ENCODE measurements at places on chromosomes 16 and 17.
A peak's percentile ranks its signal among the peaks of the same experiment; 100 is the strongest.

DNA sequence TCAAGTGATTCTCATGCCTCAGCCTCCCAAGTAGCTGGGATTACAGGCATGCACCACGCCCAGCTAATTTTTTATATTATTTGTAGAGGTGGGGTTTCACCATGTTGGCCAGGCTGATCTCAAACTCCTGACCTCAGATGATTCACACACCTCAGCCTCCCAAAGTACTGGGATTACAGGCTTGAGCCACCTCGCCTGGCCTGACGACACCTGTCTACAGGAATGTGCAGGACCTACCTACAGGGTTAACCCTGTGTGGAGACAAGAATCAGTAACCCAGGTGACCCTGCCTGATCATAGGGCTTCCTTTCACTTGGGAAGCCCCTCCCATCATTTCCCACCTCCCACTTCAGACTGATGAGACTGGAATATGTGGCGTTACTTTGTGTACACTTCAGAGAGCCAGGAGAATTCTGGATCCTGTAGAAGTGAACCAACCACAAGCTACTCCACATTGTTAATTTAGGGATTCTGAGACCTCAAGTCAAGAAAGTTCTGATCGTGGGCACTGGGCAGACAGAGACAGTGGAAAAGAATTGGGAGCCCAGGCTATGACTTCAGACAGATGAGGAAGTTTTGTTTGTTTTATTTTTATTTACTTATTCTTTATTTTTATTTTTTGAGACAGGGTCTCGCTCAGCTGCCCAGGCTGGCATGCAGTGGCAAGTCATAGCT is 5.7 kb upstream of the MILR1 start:
- no peak for DNase-seq

DNA sequence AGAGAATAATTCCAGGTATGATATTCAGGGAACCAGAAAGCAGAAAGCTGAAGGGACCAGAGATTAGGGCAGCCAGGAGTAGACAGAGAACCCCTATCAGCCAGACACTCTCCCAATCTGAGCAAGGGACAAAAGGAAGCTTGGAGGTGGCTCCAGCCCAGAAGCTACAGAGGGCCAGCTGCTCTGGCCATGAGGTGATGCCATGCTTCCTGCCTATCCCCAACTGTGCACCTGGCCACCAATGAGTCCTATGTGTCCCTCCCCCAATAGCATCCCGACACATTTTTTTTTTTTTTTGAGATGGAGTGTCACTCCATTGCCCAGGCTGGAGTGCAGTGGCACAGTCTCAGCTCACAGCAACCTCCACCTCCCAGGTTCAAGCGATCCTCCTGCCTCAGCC is 30.0 kb downstream of the NSMCE1 start:
- DNase-seq, result no peak

DNA sequence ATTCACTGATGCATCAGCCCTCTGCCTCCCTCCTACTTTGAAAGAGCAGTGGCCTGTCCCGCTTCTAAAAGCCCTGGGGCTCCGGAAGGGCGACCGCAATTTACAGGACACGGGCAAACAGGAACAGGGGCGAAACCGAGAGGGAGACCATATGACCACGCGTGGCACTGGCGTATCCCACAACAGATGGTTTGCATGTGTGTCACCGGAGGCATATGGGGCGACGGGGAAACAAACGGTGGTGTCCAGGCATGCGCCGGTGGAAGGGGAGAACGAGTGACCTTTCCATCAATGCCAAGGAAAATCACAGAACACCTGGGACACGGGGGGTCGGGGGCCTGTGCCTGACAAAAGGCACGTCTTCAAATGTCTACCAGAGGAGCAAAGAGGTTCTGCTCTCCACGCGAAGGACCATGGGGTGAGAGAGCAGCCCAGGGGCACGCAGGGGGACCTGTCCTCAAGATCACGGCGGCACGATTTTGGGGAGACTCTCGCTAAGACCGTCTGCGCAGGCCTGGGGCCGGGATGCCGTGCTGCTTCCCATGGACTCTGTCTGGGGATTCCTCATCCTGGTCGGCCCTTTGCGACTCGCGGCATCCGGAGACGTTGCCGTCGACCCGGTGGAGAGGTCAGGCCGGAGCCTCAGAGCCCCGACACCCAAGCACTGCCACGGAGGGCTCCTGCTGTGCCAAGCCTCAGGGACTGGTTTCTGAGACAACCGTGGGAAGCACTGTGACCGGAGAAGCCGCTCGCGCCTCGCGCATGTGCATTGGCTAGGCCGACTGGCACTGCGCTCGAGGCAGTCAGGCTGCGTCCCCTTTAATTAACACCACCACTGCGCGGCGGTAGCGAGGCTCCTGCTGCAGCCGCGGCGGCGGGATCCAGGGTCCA is 12.8 kb upstream of the KCNJ18 start:
- no peak for DNase-seq

DNA sequence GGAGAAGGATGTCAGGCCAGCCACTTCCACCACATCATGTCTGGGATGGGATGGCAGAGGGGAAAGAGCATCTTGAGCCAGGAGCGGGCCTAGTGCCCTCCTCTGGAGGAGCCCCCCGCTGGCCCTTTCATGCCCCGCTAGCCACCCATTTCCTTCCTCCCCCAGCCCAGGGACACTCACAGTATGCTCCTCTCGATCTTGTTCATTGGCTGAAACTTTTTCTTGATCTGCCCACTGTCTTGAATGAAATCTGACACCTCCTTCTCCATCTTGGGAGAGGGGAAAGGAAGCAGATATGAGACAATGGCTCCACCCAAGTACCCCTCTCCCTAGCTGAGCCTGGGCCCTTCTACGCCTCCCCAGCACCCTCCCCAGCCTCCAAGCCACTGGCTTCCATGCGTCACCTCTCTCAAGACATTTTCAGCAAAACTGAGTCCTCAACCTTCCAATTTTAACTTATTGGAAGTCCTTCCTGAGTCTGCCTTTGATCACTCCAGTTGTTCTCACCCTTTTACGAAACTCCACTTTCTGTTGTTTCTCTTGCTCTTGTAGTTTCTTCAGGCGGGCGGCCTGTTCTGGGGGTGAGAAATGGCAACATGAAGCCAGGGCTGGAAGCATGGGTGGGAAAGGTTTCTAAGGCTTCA is 7.2 kb downstream of the SPAG7 start:
- no peak for DNase-seq

DNA sequence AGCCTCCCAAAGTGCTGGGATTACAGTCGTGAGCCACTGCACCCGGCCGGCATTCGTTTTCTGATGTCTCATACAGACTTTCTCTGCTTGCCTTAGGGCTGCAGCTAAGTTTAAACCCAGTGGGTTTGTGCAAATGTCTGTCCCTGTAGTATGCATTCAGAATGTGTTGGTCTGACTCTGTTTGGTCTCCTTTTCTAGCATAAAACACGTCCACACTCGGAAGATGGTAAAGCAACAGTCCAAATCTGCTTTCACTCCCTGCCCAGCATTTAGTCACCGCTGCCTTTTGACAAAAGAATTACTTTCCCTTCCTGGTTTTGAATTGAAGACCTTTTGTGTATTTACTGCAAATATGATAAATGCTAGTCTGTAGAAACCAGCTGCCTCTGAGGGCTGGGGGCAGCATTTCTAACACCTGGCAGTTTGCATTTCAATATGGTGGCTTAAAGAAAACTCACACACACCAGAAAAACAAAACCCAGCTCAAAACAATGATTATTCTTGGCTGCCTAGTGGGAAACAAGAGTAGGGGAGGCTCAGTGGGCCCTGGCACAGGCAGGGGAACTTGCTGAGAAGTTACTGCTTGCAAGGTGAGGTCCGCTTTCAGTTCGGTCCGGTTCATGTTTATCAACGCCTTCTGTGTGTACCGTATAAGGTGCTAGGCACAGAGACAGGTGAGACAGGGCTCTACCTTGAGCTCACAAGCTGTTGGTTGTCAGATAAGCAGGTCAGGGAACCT is 56.9 kb downstream of the MSI2 start:
- DNase-seq, result no peak

DNA sequence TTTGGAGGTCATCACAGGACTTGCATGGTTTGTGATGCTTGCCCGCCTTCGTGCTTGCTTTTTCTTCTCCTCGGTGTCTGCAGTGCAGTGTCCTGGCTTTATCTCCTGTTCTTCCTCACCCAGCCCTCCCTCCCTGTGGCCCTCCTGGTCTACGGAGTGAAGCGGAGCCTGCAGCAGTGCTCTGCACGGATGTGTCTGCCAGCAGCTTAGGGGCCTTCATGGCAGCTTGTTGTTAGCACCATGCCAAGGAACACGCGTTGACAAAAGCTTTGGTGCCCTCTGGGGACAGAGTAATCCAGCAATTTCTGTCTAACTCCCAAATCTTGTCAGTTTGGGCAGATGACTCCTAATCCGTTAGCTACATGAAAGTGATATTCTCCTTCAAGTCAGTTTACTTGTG is 9.9 kb downstream of the DHODH start:
- no peak for DNase-seq

DNA sequence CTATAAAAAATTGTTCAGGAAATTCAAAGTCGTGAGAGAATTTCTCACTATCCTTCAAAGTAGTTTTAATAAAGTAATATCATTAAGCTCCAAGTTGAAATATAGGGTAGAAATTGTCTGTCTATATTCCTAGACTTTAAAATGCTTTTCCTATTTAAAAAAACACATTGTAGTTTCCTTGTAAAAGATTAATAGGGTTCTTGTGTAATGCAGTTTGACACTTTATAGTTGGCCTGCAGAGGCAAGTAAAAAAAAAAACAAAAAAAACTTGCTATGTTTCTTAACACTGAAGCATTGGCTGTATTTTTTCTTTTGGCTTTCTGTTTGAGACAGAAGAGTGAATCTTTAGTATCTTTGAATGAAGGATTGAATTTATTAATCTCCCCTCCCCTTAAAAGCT is 17.4 kb downstream of the CPD start:
- no peak for DNase-seq

- DNase-seq, result no peak
These were observed 924 bp downstream of the ZNF598 start for GRCh38 chr16:2008631-2009163.

- DNase-seq, result no peak
These were observed 1.2 kb upstream of the CDIP1 start for GRCh38 chr16:4539716-4540284.

DNA sequence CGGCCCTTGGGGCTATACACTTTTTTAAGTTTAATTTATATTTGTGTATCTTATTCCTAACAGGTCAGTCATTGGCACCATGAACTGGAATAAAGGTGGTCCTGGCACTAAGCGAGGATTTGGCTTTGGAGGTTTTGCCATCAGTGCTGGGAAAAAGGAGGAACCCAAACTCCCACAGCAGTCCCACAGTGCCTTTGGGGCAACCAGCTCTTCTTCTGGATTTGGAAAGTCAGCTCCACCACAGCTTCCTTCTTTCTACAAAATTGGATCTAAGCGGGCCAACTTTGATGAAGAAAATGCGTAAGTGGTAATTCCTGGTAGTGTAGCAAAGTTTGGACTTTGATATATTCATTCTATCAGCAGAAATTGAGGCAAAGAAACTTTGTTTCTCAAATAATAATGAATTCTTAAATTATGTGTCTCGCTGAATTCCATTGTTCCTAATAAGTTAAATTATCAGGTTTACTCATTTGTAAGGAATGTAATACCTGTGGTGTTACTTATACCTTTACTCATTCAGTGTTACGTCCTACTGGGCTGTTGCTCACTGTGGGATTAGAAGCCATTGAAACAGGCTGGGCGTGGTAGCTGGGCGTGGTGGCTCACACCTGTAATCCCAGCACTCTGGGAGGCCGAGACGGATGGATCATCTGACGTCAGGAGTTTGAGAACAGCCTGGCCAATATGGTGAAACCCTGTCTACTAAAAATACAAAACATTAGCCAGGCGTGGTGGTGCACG is 13.2 kb downstream of the DDX42 start:
- no peak for DNase-seq

DNA sequence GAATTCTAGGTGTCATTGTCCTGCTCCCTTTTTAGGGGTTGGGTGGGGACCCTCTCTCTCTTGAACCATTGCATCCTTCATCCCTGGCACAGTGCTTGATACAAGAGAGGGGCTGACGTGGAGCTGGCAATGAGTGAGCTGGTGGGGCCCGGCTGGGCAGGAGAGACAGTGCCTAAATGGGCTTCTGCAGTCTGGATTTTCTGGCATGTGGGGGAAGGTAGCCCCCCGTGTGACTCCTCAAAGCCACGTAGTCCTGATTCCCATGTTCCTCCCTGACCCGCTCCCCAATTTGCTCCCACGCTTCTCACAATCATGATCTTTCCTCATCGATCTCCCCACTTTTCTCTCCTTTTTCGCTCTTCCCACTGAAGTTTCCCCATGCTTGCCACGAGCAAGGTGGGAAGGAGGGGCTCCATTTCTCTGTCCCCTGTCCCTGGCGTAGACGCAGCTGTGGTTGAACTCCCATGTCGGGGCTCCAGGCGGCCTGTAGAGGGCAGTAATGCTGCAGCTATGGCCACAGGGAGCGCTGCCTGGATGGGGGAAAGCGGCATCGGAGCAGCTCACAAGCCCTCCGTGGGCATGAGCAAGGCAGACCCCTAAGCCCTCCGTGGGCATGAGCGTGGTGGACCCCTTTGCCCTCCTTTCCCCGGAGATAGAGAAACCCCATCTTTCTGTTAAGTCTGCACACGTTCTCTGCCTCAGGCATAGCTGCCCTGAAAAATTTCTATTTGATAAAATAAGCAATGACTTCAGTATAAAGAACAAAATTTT is 47.5 kb downstream of the HAPSTR1 start:
- DNase-seq, result peak; percentile 67

DNA sequence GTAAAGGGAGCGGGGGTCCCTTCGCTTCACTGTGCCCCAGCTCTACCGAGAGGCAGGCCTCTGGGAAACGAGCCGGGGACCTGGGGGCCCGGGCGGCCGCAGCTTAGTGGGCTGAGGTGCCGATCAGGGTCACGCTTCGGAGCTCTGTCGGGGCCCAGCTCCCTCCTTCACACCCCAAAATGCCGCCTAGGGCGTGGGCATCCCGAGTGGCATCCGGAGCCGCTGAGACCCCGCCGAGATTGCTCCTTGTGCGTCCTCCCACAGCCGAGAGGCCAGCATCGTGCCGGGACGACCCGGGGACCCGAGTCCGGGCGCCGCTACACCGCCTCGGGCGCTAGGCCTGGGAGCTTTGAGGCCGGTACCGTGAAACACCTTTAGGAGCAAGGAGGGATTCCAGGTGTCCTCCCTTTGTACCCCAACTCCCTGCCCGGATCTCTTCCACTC is 1.3 kb downstream of the SALL1 start:
- DNase-seq, result no peak

- DNase-seq, result no peak
These were observed 435 bp downstream of the RAB40C start for GRCh38 chr16:590188-590814.

DNA sequence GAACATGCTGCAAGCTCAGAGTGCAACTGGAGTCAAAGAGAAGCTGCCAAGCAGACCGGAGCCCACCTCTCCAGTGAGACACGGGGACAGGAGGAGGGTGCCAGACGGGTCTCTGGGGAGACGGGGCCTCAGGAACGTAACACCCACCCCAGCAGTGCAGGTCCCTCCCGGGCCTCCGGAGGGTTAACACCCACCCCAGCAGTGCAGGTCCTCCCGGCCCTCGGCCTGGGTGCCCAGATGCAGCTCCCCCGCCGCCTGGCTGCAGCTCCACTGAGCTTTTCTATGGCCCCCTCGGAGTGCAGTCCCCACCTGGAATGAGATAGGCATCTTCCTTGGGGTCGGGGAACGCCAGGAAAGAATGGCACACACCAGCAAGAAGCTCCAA is 89.9 kb downstream of the ZNF778 start:
- no peak for DNase-seq
